ENCODE measurements at places on chromosomes 4 and X.

GRCh38 chr4:81052119-81053068, 21.9 kb downstream of the BMP3 start:
- DNase-seq: peak; percentile 27

GRCh38 chrX:81489987-81490386, 288.1 kb downstream of the SH3BGRL start:
- DNase-seq: no peak

GRCh38 chr4:81404294-81404693, 67.4 kb downstream of the RASGEF1B start:
- DNase-seq: no peak

GRCh38 chrX:47539860-47540259, 21.1 kb upstream of the ARAF start:
- DNase-seq: no peak

GRCh38 chr4:101931619-101932018, 141.1 kb downstream of the BANK1 start:
- no peak for DNase-seq

DNA sequence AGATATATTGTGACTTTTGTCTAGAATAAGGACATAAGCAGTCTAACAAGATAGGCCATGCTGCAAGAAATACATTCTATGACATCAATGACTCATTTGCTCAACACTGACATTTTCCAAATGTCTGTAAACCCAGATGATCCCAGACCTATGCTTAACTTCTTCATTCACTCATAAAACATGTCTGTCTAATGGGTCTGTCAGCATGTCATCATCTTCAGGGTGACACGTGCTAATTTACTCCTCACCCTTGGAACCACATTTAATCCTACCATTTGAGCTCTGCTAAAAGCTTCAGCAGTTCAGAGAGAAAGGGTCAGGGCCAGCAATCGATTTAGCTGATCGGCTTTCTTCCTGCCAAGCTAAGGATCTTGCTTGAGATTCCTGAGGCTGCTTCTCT, 109.4 kb upstream of the MAP3K15 start:
- DNase-seq: no peak

GRCh38 chrX:10286195-10286594, 129.4 kb downstream of the CLCN4 start:
- DNase-seq: no peak

DNA sequence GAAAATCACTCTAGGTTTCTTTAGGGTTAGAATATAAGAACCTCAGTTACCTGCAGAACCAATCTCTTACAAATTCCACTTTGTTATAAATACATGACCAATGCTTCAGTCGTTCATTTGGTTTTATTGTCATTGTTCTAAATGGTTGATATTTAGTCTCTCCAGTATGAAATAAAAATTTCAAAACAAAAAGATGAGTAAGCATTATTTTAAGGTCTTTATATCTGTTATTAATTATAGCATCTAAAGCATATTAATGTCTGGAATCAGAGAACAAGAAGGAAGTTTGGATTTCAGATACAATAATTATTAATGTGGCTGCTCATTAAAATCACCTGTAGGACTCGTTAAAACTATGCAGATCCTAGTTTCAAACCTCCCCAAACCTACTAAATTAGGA, 265.4 kb upstream of the CXorf51A start:
- no peak for DNase-seq

GRCh38 chr4:179747218-179747910, 2305.1 kb upstream of the AGA start:
- DNase-seq: no peak

GRCh38 chr4:147928400-147928799, 196.5 kb downstream of the ARHGAP10 start:
- DNase-seq: no peak

DNA sequence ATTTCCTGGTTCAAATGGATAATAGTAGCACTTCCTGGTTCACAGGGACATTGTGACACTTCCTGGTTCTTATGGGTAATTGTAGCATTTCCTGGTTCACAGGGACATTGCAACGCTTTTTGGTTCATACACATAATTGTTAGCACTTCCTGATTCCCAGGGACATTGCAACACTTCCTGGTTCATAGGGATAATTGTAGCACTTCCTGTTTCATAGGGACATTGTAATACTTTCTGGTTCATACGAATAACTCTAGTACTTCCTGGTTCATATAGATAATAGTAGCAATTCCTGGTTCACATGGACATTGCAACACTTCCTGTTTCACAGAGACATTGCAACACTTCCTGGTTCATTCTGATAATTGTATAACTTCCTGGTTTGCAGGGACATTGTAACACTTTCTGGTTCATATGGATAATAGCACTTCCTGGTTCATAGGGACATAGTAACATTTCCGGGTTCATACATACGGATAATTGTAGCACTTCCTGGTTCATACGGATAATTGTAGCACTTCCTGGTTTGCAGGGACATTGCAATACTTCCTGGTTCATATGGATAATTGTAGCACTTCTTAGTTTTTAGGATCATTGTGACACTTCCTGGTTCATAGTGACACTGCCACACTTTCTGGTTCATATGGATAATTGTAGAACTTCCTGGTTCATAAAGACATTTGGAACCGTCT, 61.6 kb upstream of the CD99 start:
- DNase-seq: no peak

DNA sequence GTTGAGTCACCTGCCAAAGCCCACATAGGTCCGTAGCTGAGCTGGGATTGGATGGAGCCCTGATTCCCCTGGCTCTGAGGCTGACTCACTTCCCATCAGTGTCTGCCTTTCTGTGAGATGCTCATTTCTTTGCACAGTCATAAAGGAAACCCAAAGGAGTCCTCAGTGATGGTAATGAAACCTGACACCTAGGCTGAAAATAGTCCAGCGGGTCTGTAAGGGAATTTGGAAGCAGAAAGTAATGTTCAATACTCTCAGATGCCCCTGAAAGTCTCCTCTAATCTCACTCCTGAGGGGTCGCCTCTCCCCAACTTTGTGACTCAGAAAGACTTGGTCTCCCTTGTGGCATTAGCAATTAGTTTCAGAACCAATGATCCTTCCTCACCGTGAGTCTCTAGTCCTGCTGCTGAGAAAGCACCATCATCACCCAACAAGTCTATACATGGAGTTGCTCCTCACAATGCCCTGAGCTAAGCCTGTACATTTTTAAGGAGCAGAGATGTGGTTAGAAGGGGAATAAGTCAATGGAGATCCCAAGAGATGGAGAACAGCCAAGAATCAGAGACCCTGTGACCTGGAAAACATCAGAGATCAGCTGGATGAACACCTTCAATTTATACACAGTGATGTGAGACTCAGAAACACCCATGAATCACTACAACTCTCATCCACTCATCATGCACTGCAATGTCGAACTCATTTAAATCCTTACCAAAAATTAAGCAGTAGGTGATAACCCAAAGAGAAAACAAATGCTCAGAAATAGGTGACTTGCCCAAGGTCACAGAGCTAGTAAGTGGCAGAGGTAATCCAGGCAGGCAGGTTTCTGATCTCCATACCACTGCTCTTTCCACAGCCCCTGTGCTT, 219.0 kb upstream of the CPEB2 start:
- DNase-seq: no peak

GRCh38 chr4:77465271-77465670, 140.3 kb upstream of the CXCL13 start:
- DNase-seq: no peak

DNA sequence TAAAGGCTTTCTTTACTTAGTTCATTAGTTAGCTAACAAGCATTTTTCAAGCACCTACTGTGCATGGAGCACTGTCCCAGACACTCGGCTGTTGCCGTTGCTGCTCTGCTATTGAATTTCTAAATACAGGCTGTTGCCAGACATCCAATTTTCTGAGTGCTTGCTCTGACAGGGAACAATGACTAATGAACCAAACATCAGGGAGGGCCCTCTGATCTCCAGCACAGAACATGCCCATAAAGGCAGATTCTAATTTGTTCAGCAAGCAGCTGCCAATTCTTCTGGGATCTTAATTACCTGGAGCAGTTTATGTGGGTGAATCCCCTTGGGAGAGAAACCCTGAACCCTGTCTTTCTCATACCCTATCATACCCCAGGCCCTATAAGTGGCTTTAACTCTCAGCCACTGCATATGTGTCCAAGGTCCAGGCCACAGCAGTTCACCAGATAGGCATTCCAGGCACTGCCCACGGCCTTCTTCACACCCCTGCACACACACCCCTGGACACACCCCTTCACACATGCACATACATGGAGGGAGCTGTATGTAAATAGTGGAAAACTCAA, 27.9 kb downstream of the TSC22D3 start:
- no peak for DNase-seq

DNA sequence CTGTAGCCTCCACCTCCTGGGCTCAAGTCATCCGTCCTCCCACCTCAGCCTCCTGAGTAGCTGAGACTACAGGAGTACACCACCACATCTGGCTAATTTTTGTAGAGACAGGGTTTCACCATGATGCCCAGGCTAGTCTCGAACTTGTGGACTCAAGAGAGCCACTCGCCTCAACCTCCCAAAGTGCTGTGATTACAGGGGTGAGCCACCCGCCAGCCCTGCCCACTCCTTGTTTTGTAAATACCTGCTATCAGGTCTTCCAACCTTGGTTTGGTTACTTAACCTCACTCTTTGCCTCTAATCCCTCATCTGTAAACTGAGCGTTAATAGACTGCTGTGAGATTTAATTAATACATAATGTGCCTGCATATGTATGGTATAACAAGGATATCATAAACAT, 803 bp downstream of the CNGA1 start:
- DNase-seq: no peak

- no peak for DNase-seq
Measured at GRCh38 chr4:112650332-112650731, 13.4 kb downstream of the LARP7 start.

GRCh38 chr4:88742561-88742960, 44.9 kb upstream of the NAP1L5 start:
- no peak for DNase-seq

GRCh38 chr4:112702892-112703291, 65.9 kb downstream of the LARP7 start:
- DNase-seq: no peak

DNA sequence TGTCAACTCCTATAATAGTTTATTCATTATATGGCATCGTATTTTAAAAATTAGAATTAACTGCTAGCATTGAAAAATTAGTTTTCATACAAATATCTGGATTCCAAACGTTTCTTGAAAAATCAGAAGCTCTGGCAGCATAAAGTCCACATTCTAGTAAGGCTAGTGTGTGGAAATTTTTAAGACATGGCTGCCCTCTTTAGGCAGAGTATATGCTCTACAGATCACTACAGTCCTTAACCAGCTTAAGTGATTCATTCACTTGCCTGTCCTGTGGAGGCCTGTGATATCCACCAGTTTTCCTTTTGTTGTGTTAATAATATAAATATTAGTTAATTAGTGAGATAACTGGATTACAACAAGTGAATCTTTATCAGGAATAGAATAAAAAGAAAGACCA, 287.2 kb downstream of the OPHN1 start:
- DNase-seq: no peak

GRCh38 chr4:160701671-160702070, 1462.1 kb downstream of the FSTL5 start:
- no peak for DNase-seq

GRCh38 chrX:17590892-17591740, 146.2 kb upstream of the SCML1 start:
- no peak for DNase-seq

- DNase-seq: no peak
Measured at GRCh38 chrX:130552444-130553073, 150.8 kb downstream of the RBMX2 start.

DNA sequence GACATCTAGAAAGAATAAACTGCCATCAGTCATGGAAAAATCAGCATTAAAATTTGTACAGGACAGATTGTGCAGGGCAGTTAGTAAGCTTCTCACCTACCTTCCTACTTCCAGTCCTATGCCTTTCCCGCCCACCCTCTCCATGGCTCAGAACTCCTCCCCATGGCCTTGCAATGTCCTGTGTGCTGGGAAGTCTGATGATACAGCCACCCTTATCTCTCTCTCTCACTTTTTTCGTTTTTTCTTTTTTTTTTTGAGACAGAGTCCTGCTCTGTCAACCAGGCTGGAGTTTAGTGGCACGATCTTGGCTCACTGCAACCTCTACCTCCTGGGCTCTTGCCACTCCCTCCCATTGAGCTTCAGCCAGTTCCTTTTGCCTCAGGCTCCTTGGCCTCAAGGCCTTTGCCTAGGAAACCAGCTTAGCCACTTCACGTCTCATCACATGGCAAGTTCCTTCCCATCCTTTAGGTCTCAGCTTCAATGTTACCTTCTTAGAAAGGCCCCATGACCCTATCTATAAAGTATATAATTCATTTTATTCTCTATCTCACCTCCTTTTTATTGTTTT, 259.7 kb downstream of the NKX6-1 start:
- DNase-seq: no peak

- no peak for DNase-seq
Measured at GRCh38 chrX:129963729-129964128, 18.7 kb upstream of the BCORL1 start.

DNA sequence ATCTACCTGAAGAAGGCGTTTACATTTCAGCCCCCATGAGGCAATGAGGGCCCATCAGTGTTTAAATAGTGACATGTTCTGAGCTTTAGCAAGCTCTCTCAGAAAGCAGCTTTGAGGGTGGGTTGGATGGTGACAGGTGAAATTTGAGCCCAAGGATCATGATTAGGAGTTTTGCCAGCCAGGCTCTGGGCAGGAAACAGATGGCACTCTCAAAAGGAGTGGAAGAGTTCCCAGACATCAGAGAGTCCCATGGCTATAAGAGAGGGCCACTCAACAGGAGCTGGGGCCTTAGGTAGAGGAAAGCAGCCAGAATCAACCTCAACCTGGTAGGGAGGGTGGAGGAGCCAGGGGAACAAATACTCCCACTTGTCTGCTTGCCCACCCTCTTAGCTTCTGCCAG, 499.8 kb downstream of the MID1IP1 start:
- DNase-seq: no peak

DNA sequence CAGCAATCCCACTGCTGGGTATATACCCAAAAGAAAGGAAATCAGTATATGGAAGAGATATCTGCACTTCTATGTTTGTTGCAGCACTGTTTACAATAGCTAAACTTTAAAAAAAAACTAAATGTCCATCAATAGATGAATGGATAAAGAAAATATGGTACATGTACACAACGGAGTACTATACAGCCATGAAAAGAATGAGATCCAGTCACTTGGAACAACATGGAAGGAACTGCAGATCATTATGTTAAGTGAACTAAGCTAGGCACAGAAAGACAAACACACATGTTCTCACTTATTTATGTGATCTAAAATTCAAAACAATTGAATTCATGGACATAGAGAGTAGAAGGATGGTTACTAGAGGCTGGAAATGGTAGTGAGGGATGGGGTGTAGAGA, 400.7 kb downstream of the ZNF674 start:
- DNase-seq: no peak

Data from effector memory CD8-positive, alpha-beta T cell (primary cell).